ENCODE measurements at places on chromosomes 2 and 18.

GRCh38 chr2:66073172-66073571 lies 361.8 kb upstream of the MEIS1 start:
- no peak for DNase-seq

DNA sequence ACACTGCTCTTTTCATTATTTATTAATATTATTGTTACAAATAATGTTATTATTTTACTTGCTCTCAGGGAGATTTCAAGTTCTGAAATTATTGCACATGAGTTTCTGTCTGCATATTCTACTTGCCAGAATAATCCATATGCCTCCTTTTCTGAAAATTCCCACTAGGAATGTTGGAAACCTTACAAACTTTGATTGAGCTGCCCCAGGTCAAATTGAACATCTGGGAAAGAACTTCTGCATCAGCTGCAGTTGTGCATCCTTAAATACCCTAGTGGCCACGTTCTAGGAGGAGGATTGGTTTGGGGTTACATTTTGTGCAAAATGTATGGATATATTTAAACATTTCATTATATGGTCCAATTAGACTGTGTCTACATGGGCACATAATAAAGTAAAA lies 1302.7 kb upstream of the PIK3C3 start:
- no peak for DNase-seq

GRCh38 chr2:9213477-9214051 lies 7.0 kb downstream of the ASAP2 start:
- DNase-seq: no peak

GRCh38 chr2:55934337-55934736 lies 10.8 kb upstream of the EFEMP1 start:
- DNase-seq: no peak

DNA sequence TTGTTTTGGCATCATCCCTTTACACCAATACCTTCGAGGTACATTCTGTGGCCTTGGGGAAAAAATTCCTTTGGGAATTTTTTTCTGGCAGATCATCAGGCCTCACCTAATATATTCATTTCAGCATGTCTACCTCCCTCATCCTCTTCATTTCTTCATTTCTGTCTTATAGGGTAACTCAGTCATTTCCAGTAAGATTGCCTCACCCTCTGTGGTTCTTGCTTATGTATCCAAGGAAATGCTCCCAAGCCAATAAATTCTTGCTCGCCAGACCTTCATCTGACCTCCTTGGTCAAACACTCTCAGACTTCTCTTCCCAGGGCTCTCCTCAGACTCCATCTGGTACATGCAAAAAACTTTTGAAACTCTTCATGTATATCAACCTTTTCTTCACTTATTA lies 265.6 kb downstream of the TMX3 start:
- DNase-seq: no peak

- DNase-seq: no peak
Observed at GRCh38 chr2:117212562-117212961, 601.9 kb upstream of the DDX18 start.

- no peak for DNase-seq
Observed at GRCh38 chr2:75089471-75089870, 109.8 kb downstream of the TACR1 start.

DNA sequence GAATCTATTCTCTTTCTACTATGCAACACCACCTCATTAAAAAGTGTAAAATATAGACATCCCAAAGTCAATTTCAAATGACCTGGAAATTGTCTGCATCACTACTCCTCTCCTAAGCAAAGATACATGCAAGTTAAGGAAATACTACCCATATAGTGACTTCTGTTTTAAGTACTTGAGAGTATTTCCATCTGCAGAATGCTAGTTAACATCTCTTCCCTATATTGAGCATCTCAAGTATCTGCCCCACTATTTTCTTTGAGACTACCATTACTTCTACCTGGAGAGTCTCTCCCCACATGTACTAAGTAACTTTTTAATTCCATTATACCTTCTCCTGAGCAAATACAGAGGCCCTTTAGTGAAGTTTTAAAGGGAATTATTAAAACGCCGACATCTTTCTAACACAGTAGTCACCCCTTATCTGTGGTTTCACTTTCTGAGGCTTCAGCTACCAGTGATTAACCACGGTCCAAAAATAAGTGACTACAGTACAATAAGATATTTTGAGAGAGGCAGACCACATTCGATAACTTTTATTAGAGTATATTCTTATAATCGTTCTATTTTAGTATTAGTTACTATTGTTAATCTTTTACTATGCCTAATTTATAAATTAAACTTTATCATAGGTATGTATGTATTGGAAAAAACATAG lies 21.8 kb downstream of the CWC22 start:
- no peak for DNase-seq

DNA sequence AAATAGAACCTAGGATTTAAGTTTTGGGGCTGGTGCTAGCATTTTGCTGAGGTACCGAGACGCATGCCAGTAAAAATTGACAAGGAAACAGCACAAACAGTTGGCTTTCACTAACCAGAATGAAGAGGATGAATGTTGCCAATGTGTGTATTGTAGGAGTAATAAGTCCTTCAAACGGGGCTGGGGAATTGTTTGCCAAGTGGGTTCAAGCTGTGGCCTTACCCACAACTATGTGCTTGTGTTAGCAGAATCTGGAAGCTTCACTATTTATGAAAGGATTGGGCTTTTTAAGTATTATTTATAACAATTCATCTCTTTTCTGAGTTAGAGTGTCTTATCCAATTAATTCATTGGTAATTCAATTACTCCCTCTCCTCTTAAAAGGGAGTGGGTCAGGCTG lies 15.0 kb upstream of the KIF5C start:
- no peak for DNase-seq

GRCh38 chr18:58183226-58183625 lies 139.2 kb downstream of the NEDD4L start:
- no peak for DNase-seq

GRCh38 chr2:85019121-85019520 lies 48.2 kb downstream of the KCMF1 start:
- DNase-seq: no peak

DNA sequence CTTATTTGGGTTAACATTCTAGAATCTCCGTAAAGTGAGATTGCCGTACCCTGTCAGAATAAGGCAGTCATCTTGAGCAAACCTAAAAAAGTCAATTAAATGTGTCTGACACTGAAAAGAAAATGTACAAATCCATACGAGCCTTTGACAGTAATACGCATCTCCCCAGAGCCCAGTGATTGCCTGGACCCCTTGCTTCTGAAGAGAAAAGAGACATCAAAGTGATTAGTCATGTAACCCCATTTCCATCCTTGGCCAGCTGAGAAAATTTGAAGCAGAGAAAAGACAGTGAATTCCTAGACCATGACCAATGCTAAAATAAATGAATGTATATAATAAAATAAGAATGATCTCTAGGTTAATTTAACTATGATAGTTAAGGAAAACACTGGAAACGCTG lies 1499.4 kb downstream of the SUCLG1 start:
- no peak for DNase-seq

DNA sequence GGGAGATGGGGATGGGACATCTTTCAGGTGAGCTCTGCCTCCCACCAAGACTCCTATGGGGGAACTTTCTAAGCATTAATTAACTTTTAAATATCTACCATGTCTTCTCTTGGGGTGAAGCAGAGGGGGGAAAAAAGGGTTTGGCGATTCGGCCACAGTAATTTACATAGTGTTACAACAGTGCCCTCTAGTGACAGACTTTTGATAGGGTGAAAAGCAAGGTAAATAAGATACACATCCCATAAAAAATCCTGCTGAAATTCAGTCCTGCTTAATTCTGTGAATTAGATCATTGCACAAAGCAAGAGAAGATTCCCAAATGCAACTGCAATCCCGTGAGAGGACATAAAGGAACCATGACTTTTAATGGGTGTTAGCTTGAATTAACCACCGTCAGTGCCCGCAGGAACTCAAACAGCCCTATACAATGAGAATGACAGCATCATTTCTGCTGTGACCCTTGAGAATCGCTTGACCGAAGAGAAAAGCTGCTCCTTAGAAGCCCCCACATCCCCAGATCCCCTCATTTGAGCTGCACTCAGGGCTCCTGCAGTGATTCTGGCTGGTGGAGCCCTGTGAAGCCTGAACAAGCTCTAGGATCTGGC lies 32.8 kb downstream of the FAM124B start:
- no peak for DNase-seq

DNA sequence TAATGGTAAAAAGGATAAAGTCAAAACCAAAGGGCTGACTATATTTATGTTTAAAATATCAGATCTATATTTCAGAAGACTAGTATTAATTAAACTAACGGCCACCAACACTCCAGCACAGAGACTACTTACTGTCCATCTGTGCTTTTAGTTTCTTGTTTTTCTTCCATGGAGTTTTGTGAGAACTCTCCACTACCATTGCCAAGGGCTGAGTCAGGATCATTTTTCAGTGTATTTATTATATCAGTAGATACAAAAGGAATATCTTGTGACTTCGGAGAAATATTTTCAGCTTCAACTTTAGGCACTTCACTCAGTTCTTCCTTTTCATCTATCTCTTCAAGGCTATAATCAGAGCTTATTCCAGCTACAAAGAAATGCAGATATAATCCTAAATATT lies 79.1 kb upstream of the GRB14 start:
- DNase-seq: no peak

- DNase-seq: no peak
Observed at GRCh38 chr18:9048236-9048635, 54.3 kb upstream of the NDUFV2 start.

- no peak for DNase-seq
Observed at GRCh38 chr2:156653675-156654074, 217.5 kb downstream of the GPD2 start.

DNA sequence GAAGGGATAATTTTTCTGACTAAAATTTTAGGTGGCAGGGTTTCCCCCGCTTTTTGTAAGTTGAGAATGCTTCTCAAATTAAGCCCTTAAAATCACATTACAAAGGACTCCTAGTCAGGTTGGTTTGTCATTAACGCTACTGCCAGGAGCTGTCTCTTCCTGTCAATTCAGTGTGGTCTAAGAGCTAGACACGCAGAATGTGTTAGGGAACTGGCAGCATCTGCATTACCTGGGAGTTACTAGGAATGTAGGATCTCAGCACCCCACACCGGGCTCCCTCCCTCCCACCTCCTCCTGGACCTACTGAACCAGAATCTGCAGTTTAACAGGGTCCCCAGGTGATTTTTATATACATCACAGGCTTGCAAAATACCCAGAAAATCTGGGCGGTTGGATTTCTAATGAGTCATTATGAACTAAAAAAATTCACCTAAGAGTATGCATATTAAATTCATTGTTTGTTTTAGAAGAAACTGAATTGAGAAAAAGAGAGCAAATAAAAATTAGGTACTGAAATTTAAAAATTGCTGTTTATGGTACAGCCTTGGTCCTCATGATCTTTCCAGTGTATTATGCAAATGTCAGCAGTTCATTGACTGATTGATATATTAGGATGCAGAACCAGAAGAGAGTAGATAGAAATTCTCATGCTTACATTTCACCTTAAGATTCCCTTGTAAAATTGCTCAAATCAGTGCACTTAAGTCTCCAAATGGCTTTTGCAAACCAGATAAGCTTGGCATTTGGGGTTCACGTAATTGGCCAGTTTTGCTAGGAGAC lies 130.9 kb upstream of the ITGA6 start:
- no peak for DNase-seq

All from stimulated activated CD4-positive, alpha-beta T cell treated with anti-CD3 and anti-CD28 coated beads, Interleukin-1b, Interleukin-23, amount 100 ng/mL, for 1 hour (primary cell).